ENCODE measurements at places on chromosomes 12 and 14.

- DNase-seq, result no peak
Observed at GRCh38 chr14:95274279-95274678, 45.4 kb downstream of the CLMN start.

GRCh38 chr14:96538097-96538989 lies 36.2 kb downstream of the PAPOLA start:
- no peak for DNase-seq

- no peak for DNase-seq
Observed at GRCh38 chr12:3381059-3382047, 109.7 kb upstream of the PRMT8 start.

GRCh38 chr14:63788011-63788933 lies 60.4 kb upstream of the SGPP1 start:
- DNase-seq, result no peak

- no peak for DNase-seq
Observed at GRCh38 chr12:119681111-119681510, 13.2 kb downstream of the PRKAB1 start.

GRCh38 chr12:6222078-6222654 lies 22.0 kb downstream of the CD9 start:
- DNase-seq, result no peak

DNA sequence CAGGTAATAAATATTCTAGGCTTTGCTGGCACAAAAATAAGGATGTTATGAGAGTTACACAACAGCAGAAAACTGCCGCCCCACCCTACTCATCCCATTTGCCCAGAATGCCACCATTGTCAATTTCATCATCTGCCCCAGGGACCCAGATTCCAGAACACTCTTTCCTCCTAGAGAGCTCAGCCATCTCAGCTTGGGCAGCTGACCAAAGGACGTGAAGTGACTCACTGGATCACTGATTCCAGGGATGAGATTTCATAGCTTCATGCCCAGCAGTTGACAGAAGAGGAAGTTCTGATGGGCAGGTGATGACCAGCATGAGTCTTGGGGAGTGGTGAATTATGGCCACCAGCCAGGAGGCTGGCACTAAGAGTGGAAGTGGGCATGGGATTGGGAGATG lies 450.3 kb downstream of the RMST start:
- no peak for DNase-seq

GRCh38 chr14:44070046-44070445 lies 437.0 kb downstream of the FSCB start:
- DNase-seq, result no peak

- DNase-seq, result no peak
Observed at GRCh38 chr14:20618271-20618749, 23.2 kb downstream of the OR6S1 start.

GRCh38 chr12:46108721-46109120 lies 118.3 kb upstream of the SCAF11 start:
- peak; percentile 29 for DNase-seq

DNA sequence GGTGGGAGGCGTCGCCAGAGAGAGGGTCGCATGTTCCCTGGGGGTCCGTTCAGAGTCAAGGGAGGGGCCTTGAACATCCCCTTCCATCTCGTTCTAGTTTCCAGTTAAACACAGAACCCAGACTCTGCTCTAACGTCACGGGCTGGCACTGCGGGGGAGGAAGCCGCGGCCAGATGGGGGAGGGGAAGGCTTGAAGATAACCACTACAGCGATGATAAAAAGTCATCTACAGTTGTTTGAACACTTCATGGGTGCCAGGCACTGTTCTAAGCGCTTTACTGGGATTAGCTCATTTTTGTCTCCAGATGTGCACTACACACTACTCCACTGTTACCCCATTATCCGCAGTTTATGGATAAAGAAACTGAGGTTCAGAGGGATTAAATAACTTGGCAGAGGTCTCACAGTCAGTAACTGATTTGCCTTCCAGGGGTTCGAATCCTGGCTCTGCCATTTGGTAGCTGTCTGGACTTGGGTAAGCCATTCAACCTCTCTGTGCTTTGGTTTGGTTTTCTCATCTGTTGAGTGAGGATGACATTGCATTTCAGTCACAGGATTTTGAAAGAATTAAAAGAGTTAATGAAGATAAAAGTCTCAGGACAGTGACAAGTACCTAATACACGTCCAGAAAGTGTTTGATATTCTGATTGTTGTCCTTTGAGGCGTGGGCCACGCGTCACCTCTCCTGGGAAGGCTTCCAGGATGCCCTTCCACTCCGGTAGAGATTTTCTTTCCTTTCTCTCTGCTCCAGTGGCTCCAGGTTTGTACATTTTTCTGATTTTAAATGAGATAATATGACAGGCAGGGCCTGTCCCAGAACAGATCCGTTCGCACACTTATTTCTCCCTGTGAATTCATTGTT lies 798 bp upstream of the RASAL1 start:
- peak; percentile 86 for DNase-seq

GRCh38 chr12:79945433-79945832 lies 10.5 kb upstream of the PPP1R12A start:
- no peak for DNase-seq

DNA sequence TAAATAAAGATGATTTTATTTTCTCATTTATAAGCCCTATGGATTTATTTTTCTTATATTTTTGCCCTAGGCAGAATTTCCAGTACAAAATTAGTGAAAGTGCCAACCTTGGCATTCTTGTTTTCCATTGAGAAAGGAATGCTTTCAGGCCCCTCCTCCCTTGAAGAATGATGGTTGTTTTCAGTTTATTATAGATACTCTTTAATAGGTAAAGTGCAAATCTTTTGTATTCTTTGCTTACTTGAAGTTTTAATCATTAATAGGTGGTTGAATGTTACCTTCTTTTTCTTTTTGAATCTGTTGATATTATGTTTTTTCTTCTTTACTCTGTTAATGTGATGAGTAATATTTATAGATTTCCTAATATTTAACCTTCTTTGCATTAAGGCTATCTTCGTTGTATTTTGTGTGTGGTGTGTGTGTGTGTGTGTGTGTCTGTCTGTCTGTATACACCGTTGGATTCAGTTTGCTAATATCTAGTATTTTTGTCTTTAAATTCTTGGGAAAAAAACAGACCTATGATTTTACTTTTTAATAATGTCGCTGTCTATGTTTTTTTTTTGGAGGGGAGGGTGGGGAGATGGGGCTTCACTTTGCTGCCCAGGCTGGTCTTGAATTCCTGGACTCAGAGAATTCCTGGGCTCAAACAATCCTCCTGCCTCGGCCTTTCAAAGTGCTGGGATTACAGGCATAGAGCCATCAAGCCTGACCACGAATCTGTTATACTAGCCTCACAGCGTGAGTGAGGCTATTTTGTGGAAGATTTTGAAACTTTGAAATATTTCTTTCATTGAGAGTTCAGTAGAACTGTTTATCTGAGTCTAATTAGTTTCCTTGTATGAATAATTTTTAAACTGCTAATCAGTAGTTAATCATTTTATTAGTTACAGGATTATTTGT lies 13.5 kb downstream of the SRGAP1 start:
- DNase-seq, result no peak

DNA sequence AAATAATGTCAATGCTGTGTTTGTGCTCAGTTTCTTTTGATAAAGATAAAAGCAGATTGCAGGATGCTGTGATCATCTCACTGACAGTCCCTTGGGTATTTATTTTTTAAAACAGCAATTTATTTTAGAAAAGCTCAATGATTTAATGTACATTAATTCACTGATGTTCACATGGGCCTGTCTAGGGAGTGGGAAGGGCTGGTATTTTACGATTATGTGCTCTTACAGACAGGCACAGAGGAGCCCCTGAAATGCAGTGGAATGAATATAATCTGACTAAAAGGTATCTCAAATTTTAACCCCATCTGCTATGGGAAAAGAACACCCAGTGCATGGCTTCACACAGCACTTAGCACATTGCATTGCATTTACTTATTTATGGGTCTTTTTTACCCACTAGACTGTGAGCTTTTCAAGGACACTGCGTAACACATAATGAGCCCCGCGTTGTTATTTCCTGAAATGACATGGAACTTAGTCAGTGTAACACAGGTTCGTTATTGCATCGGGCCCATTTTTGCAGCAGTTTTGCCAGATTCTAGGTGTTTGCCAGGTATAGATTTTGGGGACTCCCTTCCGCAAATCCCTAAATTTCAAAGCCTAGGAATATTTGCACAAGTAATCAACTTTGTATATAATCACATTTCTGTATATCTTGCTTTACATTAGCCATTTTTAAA lies 425.3 kb upstream of the FBXO33 start:
- DNase-seq, result no peak

DNA sequence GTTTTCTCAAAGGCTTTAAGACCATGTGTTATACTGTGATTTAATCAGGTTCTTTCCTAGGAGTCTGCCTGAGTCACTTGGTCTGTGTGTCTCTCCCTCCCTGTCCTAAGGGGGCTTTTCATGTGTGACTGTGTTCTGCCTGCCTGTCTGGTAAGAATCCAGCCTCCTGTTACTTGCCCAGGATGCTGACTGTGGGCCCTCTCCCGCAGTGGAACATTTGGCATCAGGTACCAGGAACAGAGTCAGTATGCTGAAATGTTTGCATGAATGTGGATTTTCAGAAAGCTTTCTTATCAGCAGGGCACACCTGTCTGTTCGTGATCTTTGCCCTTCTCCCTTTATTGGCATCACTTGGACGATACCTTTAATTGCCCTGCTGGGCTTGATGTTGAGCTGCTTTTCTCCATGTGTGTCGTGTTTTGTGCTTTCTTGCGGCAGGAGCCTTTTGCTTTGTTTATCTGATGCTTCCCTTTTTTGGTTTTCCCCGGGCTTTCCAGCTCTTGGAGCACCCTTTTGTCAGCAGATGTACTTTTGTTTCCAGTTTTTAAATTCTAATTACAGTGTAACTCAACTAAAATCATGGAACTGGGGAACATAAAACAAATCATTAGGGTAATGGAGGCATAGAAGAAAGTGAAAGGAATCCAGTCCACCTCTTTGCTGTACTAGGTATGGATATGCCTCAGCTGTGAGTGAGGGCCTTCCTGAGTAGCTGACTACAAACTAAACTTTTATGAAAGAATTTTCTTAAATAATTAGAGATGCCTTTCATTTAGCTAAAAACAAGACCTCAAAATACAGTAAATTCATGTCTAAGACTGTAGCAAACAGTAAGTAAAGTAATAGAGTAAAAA lies 72.5 kb downstream of the TRAF3 start:
- no peak for DNase-seq

GRCh38 chr12:66092559-66093269 lies 37.8 kb downstream of the LLPH start:
- DNase-seq, result no peak

- no peak for DNase-seq
Observed at GRCh38 chr14:75979648-75980565, 1.9 kb downstream of the TGFB3 start.

GRCh38 chr12:58189893-58190292 lies 248.5 kb downstream of the ATP23 start:
- no peak for DNase-seq

GRCh38 chr12:25818596-25819390 lies 139.7 kb upstream of the RASSF8 start:
- no peak for DNase-seq

GRCh38 chr14:56807386-56808109 lies 2.7 kb downstream of the OTX2 start:
- DNase-seq, result no peak

DNA sequence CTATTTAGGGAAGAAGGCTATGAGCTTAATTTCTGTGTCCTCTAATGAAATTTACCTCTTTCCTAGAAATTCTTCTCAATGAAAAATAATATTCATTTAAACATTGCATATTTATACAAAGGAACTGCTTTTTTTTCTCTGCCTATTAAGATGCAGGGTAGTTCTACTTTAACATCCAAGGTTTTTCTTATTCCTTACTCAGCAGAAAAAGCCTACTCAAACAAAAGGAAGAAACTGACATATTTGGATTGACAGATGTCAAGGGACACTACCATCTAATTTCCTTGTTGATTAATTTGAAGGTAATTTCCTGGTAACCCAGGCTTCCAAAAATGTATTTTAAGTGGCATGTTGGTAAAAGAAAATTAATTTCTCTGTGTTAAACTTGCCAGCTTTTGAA lies 192.3 kb downstream of the EGLN3 start:
- DNase-seq, result no peak

DNA sequence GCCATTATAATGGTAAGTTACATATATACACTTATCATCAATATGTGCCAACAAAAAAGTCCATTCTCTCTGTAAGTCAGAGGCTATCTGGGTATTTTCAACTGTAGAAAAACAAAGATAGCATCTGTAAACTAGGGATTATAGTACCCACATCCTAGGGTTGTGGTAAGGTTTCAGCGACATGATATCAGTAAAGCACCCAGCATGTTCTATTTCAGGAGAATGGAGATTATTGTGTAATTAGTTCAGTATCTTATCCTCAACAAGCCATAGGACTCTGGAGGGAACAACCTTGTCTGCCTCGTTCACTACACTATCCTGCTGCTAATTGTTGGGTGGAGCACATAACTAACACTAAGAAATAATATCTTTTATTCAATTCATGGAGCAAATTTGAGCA lies 19.7 kb upstream of the CKAP4 start:
- no peak for DNase-seq

DNA sequence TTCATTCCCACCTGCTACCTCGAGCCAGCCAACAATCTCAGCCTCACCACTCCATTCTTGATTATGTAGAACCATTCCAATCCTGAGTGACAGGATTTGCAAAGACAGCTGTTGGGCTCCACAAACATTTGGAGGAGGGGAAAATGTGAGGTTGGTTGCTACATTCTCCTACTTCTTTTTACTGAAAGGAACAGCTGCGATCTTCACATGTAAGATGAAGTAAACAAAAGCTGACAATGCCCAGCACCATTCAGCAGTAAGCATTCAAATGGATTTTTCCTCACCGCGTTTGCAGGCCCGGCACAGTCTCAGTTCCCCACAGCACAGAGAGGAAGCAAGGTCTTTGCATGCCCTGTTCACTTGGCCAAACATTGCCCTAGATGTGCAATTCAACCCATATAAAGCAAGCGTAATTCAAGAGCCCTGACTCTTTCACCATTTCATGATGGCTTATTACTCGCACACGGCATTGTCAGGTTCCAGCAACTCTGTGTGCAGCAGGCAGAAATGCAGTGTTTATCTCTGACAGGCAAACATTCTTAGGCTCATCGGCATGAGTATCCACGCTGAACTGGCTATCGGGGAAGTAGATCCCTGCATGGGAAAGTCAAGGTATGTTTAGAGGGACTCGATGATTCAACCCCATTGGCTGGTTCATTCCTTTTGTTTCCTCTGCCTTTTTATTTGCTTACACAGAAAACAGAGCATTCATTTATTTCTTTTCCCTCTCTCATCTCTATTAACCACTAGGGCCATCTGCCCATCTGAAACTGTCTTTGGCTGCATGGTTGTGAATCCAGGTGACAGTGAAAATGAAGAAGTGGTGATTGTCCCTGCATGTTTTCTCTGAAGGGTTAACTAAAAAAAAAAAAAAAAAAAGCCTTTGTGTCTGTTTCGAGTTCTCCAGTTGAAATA lies 236.1 kb upstream of the PLEKHG7 start:
- DNase-seq, result peak; percentile 70

DNA sequence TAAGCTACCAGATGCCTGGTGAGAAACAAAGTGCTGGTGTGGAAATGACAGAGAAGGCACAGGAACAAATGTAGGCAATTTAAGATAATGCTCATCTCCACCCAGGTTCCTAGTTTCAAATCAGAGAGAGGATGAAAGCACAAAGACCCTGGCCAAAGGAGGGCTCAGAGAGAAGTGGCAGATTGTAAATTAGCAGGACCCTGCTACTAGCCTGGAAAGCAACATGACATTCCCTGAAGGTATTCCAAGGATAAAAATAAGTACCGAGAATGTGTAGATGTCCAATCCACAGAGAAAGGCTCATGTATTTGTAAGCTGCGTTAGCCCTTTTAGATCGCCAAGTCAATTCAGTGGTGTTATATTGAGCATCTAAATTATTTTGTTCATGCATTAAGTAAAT lies 324.0 kb downstream of the TMEM117 start:
- no peak for DNase-seq

- no peak for DNase-seq
Observed at GRCh38 chr12:79174626-79175025, 310.1 kb downstream of the SYT1 start.

Data from stimulated activated naive B cell treated with anti-CD40 and anti-IgM and Interleukin-4, amounts not matched to agents 10 μg/mL and 1 μg/mL and 100 μg/mL, for 72 hours (primary cell).